ENCODE measurements at places on chromosomes 6 and 20.

DNA sequence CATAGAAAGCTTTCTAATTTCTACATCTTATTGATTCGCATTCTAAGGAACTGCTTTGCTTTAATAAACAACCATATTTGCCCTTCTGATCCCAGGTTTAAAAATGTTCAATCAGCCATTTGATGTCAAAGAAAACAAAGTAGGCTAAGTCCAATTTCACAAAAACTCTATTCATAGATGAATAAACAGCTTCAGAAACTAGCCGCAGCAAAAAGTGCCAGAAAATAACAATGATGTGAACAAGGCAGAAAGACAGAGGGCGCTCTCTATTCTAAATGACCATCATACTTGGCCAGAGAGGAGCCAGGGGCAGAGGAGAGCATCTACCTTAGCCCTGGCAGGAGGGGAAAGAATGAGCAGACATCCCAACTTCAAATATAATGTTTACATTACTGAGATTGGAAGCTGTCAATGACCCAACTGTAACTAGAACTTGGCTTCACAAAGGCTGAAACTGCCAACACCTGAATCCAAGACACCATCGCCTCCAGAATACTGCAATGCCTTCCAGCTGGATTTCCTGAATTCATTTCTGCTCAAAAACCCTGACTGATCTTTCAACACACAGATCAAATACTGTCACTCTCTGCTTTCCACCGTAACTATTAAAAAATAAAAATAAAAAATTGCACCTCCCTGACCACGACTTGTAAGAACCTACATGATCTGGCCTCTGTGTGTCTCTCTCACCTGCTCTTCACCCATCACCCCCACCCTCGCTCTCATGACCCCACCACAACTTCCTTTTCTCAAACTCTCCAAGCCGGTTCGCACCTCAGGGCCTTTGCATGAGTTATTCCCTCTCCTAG, 9.5 kb downstream of the CNKSR3 start:
- peak; percentile 49 for DNase-seq

- no peak for DNase-seq
Measured at GRCh38 chr20:33697129-33697528, 10.9 kb upstream of the E2F1 start.

GRCh38 chr20:37986873-37987601, 46.2 kb downstream of the TTI1 start:
- DNase-seq: peak; percentile 81

GRCh38 chr6:133704371-133704770, 184.5 kb upstream of the TCF21 start:
- DNase-seq: no peak
